NCI-H526 treated with DMSO at 0.1 percent for 48 hours (cell line): ENCODE measurements at places on chromosomes 6 and 20.
A peak's percentile ranks its signal among the peaks of the same experiment; 100 is the strongest.

DNA sequence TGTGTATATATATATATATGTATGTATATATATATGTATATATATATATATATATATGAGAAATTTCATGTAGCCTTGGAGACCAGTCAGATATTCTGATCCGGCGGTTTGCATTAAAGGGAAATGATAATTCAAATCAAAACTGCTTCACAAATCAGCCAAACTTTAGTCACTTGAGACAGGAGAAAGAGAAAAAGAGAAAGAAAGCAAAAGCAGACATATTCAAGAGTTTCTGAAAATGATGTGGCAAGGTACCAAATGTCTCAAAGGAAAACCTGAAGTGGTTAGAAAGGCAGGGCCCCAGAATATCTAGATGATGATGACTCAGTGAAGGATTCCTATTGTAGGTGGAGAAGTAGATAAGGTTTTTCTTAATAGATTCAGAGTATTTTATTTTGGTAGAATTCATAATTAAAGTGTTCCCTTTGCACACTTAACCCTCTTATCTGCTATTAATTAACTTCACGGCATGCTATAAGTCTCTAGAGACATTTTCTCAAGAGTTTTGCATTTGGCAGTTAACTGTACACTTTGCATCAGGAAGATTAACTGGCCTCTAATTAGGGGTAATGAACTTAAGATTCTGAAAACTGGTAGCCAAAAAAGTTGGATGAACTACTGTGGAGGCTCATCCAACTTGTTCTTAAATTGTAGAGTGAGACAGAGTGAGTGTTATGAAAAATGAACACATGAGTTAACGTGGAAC lies 50.1 kb upstream of the ASF1A start:
- no peak for DNase-seq

GRCh38 chr6:150176659-150177058 lies 33.8 kb downstream of the PPP1R14C start:
- DNase-seq = no peak

GRCh38 chr6:10098756-10099528 lies 315.9 kb downstream of the TFAP2A start:
- peak; percentile 63 for DNase-seq

- no peak for DNase-seq
These were observed 40.6 kb upstream of the PCMTD2 start for GRCh38 chr20:64214952-64215351.

- no peak for DNase-seq
These were observed 167.8 kb downstream of the WDR27 start for GRCh38 chr6:169534039-169534421.

- DNase-seq = peak; percentile 95
These were observed 53.0 kb downstream of the LINC00237 start for GRCh38 chr20:21053002-21053762.

- no peak for DNase-seq
These were observed 32.5 kb downstream of the BFSP1 start for GRCh38 chr20:17498641-17499040.
